HCEC 1CT (cell line): ENCODE measurements at places on chromosomes 16 and 17.

DNA sequence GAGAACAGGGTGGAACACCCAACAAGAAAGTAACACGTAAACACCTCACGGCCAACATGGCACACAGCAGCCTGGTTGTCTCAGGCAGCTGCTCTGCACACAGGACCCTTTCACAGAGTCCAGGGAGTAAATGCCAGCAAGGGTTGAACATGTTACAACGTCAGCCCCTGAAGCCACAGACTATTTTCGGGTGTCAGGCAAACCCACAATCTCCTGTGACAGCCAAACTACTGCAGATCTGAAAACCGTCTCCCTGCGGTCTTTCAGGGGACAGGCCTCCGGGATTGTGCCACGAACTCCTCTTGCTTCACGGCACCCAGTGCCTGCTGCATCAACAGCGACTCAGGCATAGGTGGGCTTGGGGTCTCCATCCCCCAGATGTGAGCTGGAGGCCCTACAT, 127.7 kb downstream of the XYLT1 start:
- no peak for DNase-seq

GRCh38 chr16:75361936-75362335, 71.4 kb downstream of the CFDP1 start:
- DNase-seq = no peak

GRCh38 chr17:39927929-39928857, 661 bp downstream of the LRRC3C start:
- DNase-seq = no peak

- DNase-seq = no peak
Measured at GRCh38 chr16:49588729-49589384, 215.3 kb downstream of the C16orf78 start.
